ENCODE measurements at places on chromosomes 6 and 20. TPM values are rescaled to one million over a fixed set of nuclear protein-coding genes. Genes with fewer than 3 reads are reported as not detected.

The TTPAL gene
- 18.8 TPM for total RNA-seq

The PKHD1 gene
- total RNA-seq = not detected

The NFYA gene
- 46.4 TPM for total RNA-seq

The DEFB124 gene
- not detected for total RNA-seq

The SNX21 gene
- total RNA-seq = 0.49 TPM

Measured in OCI-LY7 (cell line).